ENCODE measurements at places on chromosomes 1 and 21.

GRCh38 chr1:5751833-5752745, 240.1 kb downstream of the NPHP4 start:
- DNase-seq: no peak

- no peak for DNase-seq
Measured at GRCh38 chr1:86551305-86551704, 4.4 kb downstream of the CLCA4 start.

DNA sequence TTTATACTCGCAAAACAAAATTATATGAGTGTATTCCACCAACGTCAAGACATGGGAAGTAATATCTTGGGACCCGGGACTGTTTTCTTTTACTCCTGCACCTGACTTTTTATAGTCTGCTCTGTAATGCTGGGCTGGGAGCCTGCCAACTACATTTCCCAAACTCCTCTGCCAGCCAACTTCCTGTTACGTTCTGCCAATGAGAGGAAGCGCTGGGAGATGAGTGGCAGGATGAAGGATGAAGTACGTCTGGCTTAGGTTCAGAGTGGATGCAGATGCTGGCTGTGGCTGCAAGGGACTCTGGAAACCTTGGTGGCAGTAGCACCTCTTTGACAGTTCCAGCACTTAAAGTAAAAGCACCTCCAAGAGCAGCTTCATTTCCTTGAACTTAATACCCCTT, 59.6 kb downstream of the USP24 start:
- no peak for DNase-seq

DNA sequence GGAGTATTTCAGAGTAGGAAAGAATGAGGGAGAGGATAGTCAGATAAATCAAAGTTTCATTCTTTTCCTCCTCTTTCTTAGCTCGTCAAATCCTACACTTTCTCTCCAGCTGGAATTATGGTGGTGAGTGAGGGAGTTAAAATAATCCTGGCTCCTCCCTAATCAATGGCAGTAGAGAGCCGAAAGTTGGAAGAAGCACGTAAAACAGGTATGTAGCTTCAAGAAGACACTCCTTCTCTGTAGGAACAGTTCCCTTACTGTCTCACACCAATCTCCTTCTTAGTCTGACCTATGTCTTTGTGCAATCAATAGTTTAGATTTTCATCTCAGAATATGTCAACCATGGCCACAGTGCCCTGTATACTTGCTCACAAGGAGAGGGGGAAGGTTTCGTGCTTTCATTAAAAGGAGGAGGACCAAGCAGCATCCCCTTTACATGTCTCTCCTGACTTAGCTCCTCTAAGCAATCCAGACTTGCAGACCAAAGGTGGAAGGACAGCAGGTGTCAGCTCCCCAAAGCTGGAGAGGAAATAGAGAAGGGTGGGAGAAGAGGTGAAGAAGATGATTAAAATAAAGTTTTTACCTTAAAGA, 878 bp downstream of the MINDY1 start:
- no peak for DNase-seq

DNA sequence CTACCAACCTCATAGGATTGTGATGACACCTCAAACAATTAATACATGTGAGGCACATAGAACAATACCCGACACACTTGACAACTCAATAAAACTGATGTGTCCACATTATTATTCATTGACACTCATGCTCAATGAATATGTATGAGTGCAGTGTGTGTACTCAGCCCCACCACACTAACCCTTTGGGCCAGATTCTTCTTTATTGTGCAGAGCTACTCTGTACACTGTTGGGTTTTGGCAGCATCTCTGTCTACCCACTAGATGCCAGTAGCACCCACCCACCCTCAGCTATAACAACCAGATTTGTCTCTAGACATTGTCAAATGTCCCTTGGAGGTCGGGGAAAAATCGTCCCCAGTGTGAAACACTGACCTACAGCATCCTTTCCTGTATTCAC, 10.1 kb downstream of the CASP9 start:
- no peak for DNase-seq

GRCh38 chr1:199979071-199979470, 48.4 kb upstream of the NR5A2 start:
- no peak for DNase-seq
